ENCODE measurements at places on chromosomes 7 and 10.

GRCh38 chr7:151669762-151670161 is 150.1 kb upstream of the RHEB start:
- DNase-seq: no peak

DNA sequence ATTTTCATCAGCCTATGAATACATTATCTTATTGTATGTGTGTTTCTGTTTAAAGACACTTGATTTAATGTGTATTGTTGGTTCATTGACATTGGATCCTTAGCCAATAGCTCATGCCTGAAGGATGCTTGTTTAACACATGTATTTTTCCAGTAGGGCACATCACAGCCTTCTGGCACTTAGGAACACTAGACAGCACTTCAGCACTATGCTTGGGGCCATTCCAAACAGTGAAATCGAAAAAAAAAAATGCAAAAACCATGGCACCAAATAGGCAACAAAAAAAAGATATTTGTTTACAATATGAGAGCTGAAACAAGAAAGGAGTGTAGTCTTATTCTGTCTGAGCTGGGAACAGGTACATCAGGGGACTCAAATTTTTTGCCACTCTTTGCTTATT is 262.8 kb downstream of the SLC25A13 start:
- DNase-seq: no peak

DNA sequence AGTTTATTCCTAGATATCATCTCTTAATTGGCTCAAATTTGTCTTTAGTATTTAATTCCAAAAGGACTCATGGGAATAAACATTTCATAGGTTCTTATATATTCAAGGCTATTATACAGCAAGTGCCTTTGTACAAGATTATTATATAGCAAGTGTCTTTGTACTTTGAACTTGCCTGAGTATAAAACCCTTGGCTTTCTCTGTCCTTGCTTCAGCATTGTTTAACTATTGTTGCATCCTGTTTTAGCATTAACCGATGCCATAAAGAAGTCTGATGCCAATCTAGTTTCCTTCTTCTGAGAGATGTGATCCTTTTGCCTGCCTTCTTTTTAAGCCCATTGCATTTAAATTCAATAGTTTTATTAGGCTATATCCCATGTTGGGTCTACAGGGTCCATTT is 270.0 kb downstream of the NEBL start:
- DNase-seq: no peak

GRCh38 chr7:5218564-5219360 is 28.7 kb downstream of the WIPI2 start:
- DNase-seq: no peak

GRCh38 chr10:127908106-127908958 is 1.4 kb downstream of the PTPRE start:
- peak; percentile 80 for DNase-seq

DNA sequence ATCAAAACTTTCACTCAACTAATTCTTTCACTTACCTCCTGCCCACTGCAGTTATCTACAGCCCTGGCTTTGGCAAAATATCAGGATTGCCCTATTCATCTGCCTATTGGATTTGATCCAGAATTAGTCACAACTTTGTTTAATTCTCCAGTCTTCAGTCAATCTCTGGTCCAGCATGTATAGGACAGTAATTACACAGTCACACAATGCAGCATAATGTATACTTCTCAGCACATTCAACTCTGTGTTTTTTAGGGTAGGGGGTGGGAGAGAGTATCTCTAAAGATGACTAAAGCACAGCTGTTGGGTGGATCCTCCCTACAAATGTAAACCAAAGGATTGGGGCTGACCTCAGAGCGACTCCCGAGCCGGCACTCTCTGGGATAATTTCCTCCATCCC is 17.7 kb upstream of the NRP1 start:
- peak; percentile 42 for DNase-seq

DNA sequence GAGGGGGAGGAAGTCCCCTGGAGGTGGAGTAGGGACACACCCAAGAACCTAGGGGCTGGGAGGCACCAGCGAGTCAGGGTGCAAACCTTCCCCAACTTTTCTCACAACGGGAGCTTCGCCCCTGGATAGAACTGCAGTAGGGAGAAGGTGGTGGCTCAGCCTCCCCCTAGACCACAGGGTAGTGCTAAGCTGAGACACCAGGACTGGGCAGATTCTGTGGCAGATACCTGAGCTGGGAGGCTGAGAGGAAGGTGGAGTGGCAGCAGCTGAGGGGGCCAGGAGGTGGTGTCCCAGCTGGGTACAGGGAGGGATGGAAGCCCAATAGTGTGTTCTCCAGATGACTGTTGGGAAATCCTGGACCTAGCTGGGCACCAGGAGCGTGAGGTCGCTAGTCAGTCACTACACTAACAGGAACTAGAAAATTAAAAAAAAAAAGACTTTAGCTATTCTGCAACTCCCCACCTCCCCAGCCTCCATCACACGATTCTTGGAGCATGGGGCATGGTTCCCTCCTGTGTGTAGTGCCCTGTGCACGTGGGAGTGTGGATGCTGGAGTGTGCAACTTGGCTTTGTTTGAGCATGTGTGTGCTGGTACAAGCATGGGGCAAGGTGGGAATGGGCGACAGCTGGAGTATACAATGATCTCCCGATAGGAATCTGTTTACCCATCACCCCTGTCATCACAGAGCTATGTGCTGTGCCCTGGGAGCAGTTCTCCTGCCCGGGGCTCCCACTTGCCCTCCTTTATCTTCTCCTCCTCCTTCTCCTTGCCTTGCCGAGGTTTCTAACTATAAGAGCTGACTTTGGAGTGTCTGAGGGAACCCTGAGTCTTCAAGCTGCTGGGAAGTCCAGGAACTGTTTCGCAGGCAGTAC is 8.8 kb upstream of the TRPV6 start:
- no peak for DNase-seq

- DNase-seq: no peak
Observed at GRCh38 chr7:1706381-1706720, 36.3 kb downstream of the ELFN1 start.

GRCh38 chr7:106073701-106074100 is 38.4 kb downstream of the SYPL1 start:
- DNase-seq: no peak

- no peak for DNase-seq
Observed at GRCh38 chr10:11851910-11852309, 28.8 kb downstream of the PROSER2 start.

Data from AG08396 (cell line).